Activated CD4-positive, alpha-beta memory T cell treated with anti-CD3 and anti-CD28 coated beads, Interleukin-2, amount 10 ng/mL, durations not matched to agents 7 days and 5 days (primary cell): ENCODE measurements at places on chromosomes 13 and 19. TPM values are rescaled to one million over a fixed set of nuclear protein-coding genes. Genes with fewer than 3 reads are reported as not detected.

DNA sequence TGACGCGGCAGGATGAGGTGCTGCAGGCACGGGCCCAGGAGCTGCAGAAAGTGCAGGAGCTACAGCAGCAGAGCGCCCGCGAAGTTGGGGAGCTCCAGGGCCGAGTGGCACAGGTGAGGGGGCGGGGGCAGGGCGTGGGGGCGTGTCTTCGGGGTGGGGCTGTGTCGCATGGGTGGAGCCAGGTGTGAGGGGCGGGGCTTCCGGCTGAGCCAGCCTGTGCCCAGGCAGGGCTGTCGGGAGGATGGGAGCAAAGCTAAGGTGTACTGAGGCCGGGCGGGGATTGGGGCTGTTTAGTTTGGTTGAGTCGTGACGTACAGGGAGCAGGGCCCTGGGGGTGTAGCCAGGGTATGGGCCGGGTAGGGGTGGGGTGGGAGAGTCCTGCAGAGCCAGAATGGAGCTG is 62.3 kb downstream of the KCNC3 start:
- peak; percentile 18 for DNase-seq
- H3K36me3 ChIP-seq: no peaks in the 10 kb centered on the region
- no peak overlapping the region for H3K27ac ChIP-seq
- no peaks in the 10 kb centered on the region for H3K4me1 ChIP-seq
- H3K4me3 ChIP-seq: no peak overlapping the region
- H3K27me3 ChIP-seq: no peaks in the 10 kb centered on the region

The FXYD7 gene
- 8.8 TPM for total RNA-seq

The PROZ gene
- not detected for total RNA-seq

The HRC gene
- total RNA-seq: not detected

The NLRP7 gene
- total RNA-seq: not detected

DNA sequence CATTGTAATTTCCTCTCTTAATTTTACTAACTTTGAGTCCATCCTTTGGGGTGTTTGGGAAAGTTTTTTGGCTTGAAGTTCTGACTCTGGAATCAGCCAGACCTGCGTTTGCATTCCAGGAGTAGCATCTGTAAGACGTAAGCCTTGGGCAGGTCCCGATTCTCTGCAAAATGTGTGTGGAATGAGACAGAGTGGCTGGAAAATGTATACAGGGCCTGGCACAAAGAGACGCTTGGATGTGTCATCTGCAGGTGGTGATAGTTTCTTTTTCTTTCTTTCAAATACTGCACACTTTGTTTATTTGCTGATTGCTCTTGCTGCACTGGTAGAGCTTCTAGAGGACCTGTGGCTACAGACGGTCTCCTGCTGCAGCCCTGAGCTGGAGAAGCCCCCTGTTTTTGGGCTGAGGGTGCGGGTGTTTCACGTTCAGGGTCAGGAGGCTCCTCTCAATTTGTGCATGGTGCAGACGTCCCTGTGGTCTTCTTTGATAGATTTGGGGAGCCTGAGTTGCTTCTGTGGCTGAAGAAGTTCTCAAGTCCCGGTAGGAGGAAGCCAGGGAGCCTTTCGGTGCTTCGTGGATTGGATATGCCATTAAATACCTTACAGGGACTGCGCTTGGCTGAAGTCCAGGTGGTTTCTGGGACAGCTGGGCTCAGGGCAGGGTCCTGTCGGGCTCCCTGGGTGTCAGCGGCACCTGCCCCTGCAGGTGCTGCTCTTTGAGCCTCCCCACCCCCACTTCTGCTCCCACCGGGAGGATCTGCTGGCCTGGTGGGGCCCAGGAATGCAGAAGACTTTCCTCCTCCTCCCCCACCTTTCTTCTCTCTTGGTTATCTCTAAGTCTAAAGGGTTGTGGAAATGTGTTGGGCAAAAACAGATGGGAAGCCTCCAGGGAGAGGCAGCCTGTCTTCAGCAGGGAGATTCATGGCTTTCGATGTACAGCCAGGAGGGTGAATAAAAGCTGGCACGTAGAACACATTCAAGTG is 44.0 kb upstream of the GAS6 start:
- H3K4me3 ChIP-seq: no peak overlapping the region
- DNase-seq: no peak

GRCh38 chr13:77544355-77544754 is 8.8 kb downstream of the SCEL start:
- H3K36me3 ChIP-seq: no peaks in the 10 kb centered on the region
- no peak for DNase-seq
- H3K4me1 ChIP-seq: no peaks in the 10 kb centered on the region
- no peak overlapping the region for H3K27ac ChIP-seq
- H3K4me3 ChIP-seq: no peak overlapping the region

DNA sequence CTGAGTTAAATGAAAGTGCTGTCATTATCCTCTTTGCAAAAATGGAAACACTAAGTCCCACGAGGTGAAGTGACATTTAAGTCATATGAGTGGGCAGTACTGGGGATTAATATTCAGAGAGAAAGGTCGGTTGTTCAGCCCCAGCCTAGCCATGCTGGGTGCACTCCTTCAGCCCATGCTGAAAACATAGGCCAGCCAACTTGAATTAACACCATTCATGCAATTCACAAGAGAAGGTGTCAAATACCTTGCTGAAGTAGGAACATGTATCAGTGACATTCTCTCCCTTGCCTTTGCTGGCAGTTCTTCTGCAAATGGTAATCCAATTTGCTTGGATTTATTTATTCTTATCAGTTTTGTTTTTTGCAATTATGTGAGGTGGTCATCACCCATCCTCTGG is 256.3 kb downstream of the DNAJC15 start:
- DNase-seq: no peak
- H3K4me3 ChIP-seq: no peak overlapping the region
- H3K27me3 ChIP-seq: peaks cover 6% of the 10 kb centered on the region

The SOX1 gene
- total RNA-seq: not detected

DNA sequence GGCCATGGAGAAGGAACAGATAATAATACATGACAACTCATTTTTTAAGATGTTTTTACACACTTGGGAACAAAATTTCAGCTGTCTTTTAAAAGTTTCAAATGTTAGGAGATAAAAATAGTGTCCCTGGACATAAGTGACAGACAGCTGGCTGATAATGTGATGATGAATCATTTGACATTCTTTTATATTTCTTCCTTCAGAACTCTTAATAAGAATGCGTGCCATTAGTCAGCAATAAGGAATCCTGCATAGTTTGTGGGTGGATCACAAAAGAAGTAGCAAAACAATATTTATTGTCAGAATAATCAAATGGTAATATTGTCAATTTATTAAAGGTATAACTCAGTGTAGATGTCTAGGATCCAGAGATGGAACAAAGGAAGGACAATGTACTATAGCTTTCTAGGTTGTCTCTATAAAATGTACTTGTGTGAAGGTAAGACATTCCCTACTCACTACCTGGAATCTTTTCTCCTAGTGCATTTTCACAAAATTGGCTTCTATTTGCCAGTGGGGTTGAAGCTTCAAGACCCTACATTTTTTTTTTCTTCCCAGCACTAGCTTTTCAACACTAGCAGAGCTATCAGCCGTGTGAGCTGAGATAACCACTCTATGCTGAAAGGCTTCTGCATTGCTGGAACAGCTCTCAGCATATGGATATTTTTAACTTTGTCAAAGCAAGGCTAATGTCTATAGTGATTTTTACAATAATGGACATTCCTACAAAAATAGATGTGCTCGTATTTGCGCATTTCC is 175.6 kb upstream of the SLITRK6 start:
- H3K27ac ChIP-seq: no peak overlapping the region
- DNase-seq: no peak
- no peaks in the 10 kb centered on the region for H3K36me3 ChIP-seq
- H3K27me3 ChIP-seq: no peaks in the 10 kb centered on the region

DNA sequence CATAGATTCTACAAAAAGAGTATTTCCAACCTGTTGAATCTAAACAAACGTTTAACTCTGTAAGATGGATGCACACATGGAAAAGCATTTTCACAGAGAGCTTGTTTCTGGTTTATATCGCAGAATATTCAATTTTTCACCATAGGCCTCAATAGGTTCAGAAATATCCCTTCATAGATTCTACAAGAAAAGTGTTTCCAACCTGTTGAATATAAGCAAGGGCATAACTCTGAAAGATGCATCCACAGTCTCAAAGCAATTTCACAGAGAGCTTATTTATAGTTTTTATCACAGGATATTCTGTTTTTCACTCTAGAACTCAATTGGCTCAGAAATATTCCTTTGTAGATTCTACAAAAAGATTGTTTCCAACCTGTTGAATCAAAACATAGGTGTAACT is 1483.6 kb downstream of the UQCRFS1 start:
- no peak for DNase-seq
- peaks cover 4% of the 10 kb centered on the region for H3K36me3 ChIP-seq
- H3K4me1 ChIP-seq: no peaks in the 10 kb centered on the region
- no peaks in the 10 kb centered on the region for H3K27me3 ChIP-seq

The KLF1 gene
- total RNA-seq: 0.20 TPM

The SLITRK5 gene
- total RNA-seq: under 0.01 TPM

GRCh38 chr19:16198370-16198651 is 600 bp downstream of the AP1M1 start:
- no peaks in the 10 kb centered on the region for H3K27me3 ChIP-seq
- peaks cover 61% of the 10 kb centered on the region for H3K4me1 ChIP-seq
- H3K27ac ChIP-seq: peak overlapping the region; percentile 65
- H3K36me3 ChIP-seq: peaks cover 34% of the 10 kb centered on the region

DNA sequence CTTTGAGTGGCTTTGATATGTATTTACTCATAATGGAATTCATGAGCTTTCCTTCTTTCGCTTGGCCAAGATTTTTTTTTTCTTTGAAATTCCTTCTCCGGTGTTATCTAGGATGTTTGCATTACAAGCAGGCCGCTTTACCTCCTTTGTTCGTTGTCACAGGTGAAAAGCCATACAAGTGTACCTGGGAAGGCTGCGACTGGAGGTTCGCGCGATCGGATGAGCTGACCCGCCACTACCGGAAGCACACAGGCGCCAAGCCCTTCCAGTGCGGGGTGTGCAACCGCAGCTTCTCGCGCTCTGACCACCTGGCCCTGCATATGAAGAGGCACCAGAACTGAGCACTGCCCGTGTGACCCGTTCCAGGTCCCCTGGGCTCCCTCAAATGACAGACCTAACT is 16.7 kb downstream of the KLF5 start:
- H3K36me3 ChIP-seq: no peaks in the 10 kb centered on the region
- no peak overlapping the region for H3K27ac ChIP-seq
- no peak overlapping the region for H3K4me3 ChIP-seq
- H3K27me3 ChIP-seq: no peaks in the 10 kb centered on the region

GRCh38 chr13:22141716-22142115 is 470.8 kb downstream of the FGF9 start:
- no peak overlapping the region for H3K27ac ChIP-seq
- DNase-seq: no peak
- H3K4me1 ChIP-seq: no peaks in the 10 kb centered on the region
- H3K36me3 ChIP-seq: no peaks in the 10 kb centered on the region
- H3K27me3 ChIP-seq: peaks cover 2% of the 10 kb centered on the region

The APC2 gene
- total RNA-seq: not detected

The DAND5 gene
- total RNA-seq: 0.13 TPM

The ZFP14 gene
- 5.1 TPM for total RNA-seq

- H3K27me3 ChIP-seq: peaks cover 17% of the 10 kb centered on the region
- H3K27ac ChIP-seq: no peak overlapping the region
- no peaks in the 10 kb centered on the region for H3K36me3 ChIP-seq
- peaks cover 48% of the 10 kb centered on the region for H3K4me1 ChIP-seq
Observed at GRCh38 chr19:2613507-2614295, 88.8 kb downstream of the GNG7 start.
